Eye (tissue), 1 donor: ENCODE measurements at places on chromosomes 12 and 14.
A peak's percentile ranks its signal among the peaks of the same experiment; 100 is the strongest.

DNA sequence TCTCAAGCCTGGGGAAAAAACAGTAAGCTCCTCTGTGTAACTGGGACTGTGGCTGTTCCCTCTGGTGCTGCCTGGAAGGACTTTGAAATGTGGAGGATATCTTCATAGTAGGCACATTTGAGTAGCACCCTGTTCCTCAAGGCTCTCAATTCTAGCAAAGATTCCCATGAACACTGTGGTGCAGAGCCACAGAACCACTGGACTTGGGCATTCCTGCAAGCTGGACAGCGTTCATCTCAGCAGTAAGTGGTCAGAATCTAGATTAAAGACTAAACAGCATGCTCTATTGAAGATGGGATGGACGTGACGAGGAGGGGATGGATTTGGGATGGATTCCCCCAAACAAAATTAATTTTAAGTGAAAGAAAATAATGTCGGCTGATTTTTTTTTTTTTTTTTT is 9.4 kb upstream of the YBX3 start:
- no peak for DNase-seq

GRCh38 chr14:97543816-97544215 is 746.6 kb downstream of the VRK1 start:
- DNase-seq, result no peak

DNA sequence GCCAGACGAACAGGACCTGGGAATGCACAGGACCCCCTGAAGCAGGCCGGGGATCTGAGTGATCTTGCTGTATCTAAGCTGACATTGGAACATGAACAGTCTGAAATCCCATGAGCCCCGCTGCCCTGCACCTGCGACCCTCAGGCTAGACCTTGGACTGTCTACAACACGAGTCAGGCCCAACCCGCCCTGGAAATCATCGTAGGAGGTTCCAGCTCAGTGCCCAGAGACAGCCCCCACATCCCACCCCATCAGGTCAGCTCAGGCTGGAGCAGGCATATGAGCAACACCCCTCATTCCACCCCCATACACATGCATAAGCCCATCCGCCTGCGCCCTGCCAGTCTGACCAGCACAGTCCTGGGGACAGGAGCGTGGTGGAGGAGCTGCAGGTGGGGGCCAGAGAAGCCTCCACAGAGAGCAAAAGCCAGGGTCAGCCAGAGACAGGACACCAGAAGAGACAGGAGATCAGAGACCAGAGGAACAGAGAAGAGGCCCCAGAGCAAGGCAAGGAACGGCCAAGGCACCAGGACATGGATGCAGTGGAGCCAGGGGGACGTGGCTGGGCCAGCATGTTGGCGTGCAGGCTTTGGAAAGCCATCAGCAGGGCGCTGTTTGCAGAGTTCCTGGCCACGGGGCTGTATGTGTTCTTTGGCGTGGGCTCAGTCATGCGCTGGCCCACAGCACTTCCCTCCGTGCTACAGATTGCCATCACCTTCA is at the start of gene AQP6:
TSS of gene AQP6 (plus strand) at position 307 of the 720 bp plus-strand sequence. CDS start at position 534, 227 bp downstream.
- peak; percentile 54 for DNase-seq

DNA sequence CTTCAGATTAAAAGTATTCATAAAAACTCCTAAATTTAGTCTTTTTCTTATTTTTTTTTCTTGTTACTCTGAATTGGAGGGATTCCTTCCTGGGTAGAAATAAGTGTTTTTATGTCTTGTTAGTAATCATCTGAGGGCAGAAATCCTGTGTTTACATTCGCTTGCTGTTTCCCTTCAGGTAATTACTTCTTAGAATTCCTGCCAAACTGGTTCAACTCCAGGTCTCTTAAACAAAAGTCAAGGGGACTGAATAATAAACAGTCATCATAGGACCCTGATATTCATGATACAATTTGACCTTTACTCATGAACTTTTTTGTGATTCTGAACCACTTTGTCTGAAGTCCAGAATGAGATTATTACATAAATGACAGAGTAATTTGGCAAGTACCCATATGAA is 843.9 kb downstream of the FLRT2 start:
- no peak for DNase-seq

- no peak for DNase-seq
These were observed 13.8 kb upstream of the CELA1 start for GRCh38 chr12:51360315-51360714.

DNA sequence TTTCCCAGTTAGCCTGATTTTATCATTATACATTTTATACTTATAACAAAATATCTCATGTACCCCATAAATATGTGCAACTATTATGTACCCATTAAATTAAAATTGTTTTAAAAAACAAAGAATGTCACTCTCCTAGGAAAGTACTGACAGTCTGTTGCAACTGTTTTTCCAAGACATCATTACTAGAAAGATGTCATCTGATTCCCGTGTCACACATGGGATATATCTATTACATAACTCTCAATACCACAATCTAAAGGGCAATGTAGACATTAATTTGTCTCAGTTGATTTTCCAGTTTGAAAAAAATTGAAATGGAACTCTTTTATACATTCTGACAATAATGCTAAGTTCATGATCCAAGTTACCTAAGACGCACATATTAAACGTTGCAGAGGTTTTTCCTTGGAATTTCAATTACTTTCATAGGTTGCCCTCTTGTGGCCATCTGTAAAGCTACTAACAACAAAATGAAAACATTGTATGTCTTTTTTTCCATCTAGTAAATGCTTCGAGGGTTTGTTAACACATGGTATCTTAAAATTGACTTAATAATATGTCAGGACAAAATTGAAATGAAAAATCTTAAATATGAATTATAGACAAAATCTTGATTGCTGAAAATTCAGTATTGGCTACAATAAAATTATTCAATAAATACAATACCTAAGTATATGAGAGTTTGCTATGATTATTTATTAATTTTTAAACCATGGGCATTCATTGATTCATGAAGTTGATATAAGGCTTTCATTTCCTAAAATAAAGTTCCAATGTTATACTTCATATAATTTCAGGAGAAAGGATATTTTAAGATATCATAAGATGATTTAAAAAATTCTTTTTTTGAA is 131.6 kb downstream of the PPFIA2 start:
- DNase-seq, result peak; percentile 79

- no peak for DNase-seq
These were observed 307.7 kb downstream of the CCDC91 start for GRCh38 chr12:28497889-28498411.

- no peak for DNase-seq
These were observed 175.3 kb downstream of the ETV6 start for GRCh38 chr12:11824736-11825135.

DNA sequence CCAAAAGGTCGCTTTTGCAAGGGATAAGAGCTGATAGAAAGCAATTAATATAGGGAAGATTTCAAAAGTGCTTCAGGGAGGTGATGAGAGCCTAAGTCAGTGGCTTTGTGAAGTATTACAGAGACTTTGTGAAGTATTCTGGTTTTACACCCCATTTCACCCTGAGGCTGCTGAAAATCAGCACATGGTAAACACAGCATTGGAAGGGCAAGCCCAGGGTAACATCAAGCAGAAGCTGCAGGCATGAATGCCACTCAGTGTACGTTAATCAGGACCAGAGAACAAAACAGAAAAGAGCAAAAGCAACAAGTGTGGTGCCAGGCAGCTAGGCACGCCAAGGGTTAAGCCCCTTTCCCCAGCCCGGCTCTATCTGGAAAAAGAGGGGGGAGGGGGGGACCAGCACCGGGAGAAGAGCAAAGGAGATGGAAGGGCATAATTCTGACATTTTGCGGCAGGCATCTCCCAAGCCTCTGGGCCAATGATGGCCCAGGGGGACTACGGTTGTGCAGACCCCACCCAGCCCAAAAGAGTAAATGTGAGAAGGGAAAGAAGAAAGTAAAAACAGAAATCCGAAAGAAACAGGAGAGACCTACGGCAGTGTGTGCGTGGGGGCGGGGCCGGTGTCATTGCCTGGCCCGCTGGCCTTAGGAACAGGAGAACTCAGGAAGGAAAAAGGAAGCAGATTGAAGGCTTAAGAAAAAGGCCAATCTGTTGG is 58.9 kb downstream of the DHRS2 start:
- DNase-seq, result peak; percentile 73

DNA sequence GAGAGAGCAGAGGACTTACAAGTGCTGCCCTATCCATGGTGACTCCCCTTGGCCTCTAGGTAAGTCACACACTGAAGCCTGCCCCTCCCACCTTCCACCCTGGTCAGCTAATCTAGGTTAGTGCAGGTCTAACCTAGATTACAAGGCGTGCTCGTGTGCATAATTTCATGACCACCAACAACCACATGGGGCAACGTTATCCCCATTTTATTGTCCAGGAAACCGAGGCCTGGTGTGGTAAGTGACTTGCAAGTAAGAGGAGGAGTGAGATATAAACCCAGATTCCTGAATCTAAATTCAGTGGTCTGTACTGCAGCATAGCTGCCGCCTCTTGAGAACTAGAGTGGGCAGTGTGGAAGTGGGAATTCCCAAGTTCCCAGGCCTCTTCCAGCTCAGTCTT is 171.1 kb downstream of the DAD1 start:
- DNase-seq, result no peak

- no peak for DNase-seq
These were observed 2.9 kb downstream of the SMARCD1 start for GRCh38 chr12:50087995-50088394.

DNA sequence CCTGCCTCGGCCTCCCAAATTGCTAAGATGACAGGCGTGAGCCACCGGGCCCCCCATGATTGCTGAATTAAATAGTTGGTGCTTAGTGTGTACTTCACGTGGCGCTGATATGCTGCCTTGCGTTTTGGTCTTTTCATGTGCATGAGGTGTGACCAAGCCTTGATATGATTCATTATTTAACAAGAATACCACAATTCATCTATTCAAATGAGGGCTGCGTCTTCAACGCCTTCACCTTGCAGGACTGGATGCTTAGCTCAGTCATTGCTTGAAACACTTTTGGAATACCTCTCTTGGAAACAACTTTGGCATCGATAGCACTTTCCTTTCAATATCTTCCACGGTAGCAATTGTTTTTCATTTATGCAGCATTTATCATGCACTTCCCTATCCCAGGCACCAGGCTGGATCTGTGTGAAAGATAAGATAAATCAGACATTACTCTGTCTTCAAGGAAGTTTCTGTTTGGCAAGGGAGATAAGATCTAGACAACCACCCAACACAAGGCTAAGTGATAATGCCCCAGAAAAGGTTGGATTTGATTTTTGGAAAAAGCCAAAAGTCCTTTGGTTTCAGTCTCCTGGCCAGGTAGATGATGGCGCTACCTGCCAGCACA is 1.3 kb upstream of the TEAD4 start:
- no peak for DNase-seq

DNA sequence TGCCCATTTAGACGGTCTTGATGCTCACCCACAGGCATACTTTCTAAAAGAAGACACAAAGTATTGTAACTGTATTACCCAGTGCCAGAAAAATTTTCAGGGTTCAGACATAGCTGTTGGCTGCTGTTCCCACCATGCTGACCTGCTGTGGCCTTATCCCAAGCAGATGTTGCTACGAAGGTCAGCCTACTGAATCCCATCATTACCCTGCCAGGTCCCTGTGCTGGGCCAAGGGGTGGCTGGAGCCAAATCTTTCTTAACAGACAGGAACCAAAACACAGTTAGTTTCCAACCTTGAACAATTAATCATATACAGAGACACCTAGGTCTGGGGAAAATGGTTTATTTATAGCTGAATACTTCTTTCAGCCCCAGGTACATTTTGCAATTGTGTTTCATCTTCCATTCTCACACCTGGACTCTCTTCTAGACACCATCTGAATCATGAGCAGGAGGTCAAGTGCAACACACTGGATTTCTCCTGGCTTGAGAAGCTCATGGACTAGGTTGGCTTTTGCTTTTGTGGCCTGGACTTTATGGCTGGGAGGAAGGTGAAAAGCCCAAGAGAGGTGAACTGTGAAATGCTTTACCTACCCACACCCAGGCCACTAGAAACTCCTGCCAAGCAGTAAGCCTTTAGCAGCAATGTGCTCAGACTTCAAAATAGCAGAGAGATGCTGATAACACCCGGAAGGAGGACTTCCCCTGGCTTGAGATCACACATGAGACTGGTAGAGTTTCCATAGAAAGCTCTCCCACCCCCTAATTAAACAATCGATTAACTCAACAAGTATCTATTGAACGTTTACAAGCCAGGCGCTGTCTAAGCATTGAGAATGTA is 150.1 kb downstream of the SUDS3 start:
- no peak for DNase-seq

- peak; percentile 80 for DNase-seq
These were observed 32.9 kb downstream of the MIPOL1 start for GRCh38 chr14:37230551-37231194.

DNA sequence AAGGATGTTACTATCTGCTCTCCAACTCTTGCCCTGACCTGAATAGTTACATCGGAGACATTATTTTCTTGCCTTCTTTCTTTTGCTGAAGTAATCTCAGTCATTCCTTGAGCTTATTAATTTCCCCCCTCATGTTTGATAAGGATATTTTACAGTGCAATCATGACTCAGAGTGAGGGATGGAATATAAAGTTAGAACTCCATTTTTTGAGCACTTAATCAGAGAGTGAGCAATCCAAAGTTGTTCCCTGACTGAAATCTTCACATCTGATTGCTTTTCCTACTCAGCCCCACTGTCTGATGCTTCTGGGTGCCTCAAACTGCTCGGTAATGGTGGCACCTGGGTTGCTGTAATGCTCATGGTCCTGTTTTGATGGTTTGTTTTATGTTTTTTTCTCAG is 142.7 kb upstream of the SEL1L start:
- no peak for DNase-seq
